GM19239 (cell line): ENCODE measurements at places on chromosomes 3 and 15.

- no peak for DNase-seq
Observed at GRCh38 chr3:5560199-5560598, 372.7 kb downstream of the EDEM1 start.

- DNase-seq: no peak
Observed at GRCh38 chr3:14175383-14176037, 2.9 kb downstream of the XPC start.

GRCh38 chr3:71064956-71065763 is 518.4 kb downstream of the FOXP1 start:
- no peak for DNase-seq

GRCh38 chr15:33678602-33679001 is 289.7 kb upstream of the CHRM5 start:
- DNase-seq: no peak

- no peak for DNase-seq
Observed at GRCh38 chr3:185746470-185746869, 78.4 kb downstream of the IGF2BP2 start.

GRCh38 chr3:143329567-143330211 is 210.1 kb downstream of the CHST2 start:
- no peak for DNase-seq

GRCh38 chr15:90062973-90063769 is 39.1 kb downstream of the IDH2 start:
- DNase-seq: no peak
